ENCODE measurements at places on chromosomes 4 and X.

GRCh38 chr4:142353149-142353738, 492.9 kb downstream of the INPP4B start:
- DNase-seq = no peak

GRCh38 chr4:54063229-54063628, 1.2 kb downstream of the CHIC2 start:
- no peak for DNase-seq

- peak; percentile 63 for DNase-seq
Observed at GRCh38 chr4:142846108-142846728, at the start of gene INPP4B. TSS of gene INPP4B (minus strand) at chr4:142846301.

- no peak for DNase-seq
Observed at GRCh38 chr4:82422616-82423015, 7.6 kb downstream of the HNRNPDL start.

- DNase-seq = no peak
Observed at GRCh38 chr4:53644607-53645006, 53.3 kb upstream of the LNX1 start.

DNA sequence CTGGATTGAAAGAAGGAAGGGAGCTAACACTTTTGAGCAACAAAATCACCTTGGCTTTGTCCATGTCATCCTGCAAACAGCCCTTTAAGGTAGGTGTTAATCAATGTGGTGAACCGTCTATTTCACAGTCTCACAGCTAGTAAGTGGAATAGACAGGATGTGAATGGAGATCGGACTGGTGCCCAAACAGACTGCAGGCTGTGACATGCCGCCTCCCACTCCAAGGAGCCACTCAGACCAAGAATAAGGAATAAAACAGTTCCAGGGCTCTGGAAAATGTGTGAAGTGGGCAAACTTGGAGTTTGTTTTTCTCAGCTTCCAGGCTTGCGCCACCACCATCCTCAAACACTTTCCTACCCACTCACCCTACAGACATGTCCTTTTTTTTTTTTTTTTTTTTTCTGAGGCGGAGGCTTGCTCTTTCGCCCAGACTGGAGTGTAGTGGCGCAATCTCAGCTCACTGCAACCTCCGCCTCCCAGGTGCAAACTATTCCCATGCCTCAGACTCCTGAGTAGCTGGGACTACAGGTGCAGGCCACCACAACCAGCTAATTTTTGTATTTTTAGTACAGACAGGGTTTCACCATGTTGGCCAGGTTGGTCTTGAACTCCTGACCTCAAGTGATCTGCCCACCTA, 57.7 kb upstream of the SEC24B start:
- no peak for DNase-seq

DNA sequence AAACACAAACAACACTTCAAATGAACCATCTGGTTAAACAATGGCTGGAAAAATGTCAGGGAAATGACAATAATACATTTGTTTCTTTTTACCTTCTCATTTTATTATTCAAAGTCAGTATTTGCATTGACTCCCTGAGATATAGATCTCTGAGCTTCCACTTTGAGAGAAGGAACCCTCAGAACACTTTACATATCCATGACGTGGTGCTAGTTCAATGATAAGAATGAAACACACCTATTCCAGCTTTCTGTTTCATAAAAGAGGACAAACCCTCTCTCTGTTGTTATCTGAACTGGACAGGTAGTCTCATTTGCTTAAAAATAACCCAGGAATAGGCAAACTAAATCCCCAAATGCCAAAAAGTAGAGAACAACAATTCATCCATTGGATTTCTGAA, 65.3 kb upstream of the CCSER1 start:
- DNase-seq = no peak

DNA sequence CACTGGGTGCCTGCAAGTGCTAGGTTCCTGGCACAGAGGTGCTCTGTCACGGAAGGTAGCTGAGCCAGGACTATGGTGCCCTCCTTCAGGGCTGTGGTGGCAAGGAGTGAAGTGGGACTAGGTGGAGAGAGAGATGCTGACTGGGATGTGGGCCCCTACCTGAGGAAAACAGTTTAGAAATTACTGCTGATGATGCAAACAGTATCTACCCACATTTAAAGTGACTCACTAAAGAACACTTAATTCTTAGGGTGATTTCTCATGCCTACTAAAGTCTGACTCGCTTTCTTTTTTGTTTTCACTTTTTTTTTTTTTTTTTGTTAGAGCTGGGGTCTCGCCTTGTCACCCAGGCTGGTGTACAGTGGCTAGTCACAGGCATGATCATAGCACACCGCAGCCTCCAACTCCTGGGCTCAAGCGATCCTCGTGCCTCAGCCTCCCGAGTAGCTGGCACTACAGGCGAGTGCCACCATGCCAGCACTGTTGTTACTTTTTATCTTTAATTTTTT, 3.1 kb downstream of the ZNF185 start:
- no peak for DNase-seq

DNA sequence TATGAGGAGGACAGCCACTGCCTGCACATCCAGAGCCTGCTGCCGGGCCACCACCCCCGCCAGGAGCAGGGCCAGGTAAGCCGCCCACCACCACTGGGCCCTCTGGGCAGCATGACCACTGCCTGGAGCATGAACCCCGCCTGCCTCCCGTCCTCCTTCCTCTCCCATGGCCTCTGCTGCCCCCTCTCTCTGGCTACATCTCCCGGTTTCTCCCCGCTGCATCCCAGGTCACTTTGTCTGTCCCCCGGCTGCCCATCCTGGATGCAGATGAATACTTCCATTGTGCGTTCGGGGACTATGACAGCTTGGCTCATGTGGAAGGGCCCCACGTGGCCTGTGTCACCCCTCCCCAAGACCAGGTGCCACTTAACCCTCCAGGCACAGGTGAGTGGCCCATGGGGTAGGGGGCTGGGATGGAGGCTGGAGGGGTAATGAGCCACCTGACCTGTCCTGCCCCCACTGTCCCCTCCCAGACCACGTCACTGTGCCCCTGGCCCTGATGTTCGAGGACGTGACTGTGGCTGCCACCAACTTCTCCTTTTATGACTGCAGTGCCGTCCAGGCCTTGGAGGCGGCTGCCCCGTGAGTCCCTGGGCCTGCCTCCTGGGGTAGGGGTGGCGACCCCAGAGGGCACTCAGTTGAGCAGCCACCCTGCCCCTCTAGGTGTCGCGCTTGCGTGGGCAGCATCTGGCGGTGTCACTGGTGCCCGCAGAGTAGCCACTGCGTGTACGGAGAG, 6.0 kb downstream of the PLXNB3 start:
- no peak for DNase-seq

GRCh38 chr4:101417046-101417445, 69.7 kb upstream of the PPP3CA start:
- no peak for DNase-seq

GRCh38 chrX:97672138-97672537, 788.4 kb downstream of the RPA4 start:
- DNase-seq = no peak

- no peak for DNase-seq
Observed at GRCh38 chr4:72320223-72320948, 248.6 kb downstream of the ADAMTS3 start.

Measured in activated T-cell treated with anti-CD3 and anti-CD28 coated beads, Interleukin-2, amount 50 U/mL, for 1 hour (primary cell).